Suprapubic skin (tissue), 4 donors: ENCODE measurements at places on chromosomes 13 and 19. TPM values are rescaled to one million over a fixed set of nuclear protein-coding genes. Genes with fewer than 3 reads are reported as not detected.

- no peak overlapping the region for H3K27ac ChIP-seq
- H3K4me1 ChIP-seq: no peaks in the 10 kb centered on the region
- H3K36me3 ChIP-seq: no peaks in the 10 kb centered on the region
- DNase-seq: no peak
- no peaks in the 10 kb centered on the region for H3K27me3 ChIP-seq
These were observed 34.4 kb downstream of the ITGBL1 start for GRCh38 chr13:101486708-101487437.

- H3K4me3 ChIP-seq: no peak overlapping the region
- H3K4me1 ChIP-seq: no peaks in the 10 kb centered on the region
- H3K27ac ChIP-seq: no peak overlapping the region
- no peaks in the 10 kb centered on the region for H3K36me3 ChIP-seq
- no peaks in the 10 kb centered on the region for H3K27me3 ChIP-seq
- DNase-seq: no peak
These were observed 9.5 kb downstream of the LGALS7 start for GRCh38 chr19:38763795-38764220.

Gene CYTH2
- 86.5 TPM for total RNA-seq

Gene MISP3
- 17.4 TPM for total RNA-seq
